ENCODE measurements at places on chromosomes 12 and 14. TPM values are rescaled to one million over a fixed set of nuclear protein-coding genes. Genes with fewer than 3 reads are reported as not detected.

The GDF3 gene
- total RNA-seq, result not detected

The MOK gene
- total RNA-seq, result 10.6 TPM

The OR4E2 gene
- not detected for total RNA-seq

The RNASE7 gene
- total RNA-seq, result not detected

The PROX2 gene
- total RNA-seq, result not detected

The MIPOL1 gene
- 24.9 TPM for total RNA-seq

The C14orf119 gene
- 31.3 TPM for total RNA-seq

The CCDC184 gene
- 0.13 TPM for total RNA-seq

DNA sequence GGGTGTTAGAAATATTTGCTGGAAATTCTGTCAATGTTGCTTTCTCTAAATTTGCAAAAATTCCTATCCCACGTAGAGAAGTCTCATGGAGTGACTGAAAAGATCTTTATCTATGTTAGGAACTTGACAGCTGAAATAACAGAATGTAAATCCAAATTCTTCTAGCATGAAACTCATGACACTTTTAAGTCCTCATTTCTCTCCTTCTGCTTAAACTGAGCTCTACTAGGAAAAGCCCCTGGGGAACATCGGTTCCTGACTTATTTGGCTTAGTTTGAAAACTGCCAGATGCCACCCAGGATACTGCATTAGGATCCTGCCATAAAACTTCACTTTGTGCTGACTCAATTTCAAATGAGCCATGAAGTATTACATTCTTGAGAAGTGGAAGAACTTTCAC is 426.0 kb downstream of the GALC start:
- no peak for ATAC-seq

GRCh38 chr12:78641837-78642423 is 222.6 kb upstream of the SYT1 start:
- no peak for ATAC-seq

DNA sequence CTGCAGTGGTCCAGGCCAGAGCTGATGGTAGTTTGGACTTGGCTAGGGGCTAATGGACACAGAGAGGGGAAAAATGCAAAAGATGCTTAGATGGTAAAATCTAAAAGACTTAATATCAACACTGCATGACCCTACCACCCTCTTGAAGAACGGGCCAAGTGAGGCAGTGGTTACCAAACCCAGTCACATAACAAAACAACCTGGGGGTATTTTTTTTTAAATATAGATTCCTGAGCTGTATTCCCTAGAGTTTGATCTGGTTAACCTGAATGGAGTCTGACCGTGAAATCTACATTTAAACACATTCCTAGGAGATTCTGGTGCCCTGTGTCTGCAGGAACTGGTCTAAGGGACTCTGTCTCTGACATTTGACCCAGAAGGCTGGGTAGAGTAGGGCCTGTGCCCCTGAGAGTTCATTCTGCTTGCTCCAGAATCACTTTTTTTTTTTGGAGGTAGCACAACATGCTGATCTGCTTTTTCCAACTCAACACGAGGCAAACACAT is 15.7 kb downstream of the ABHD4 start:
- no peak for ATAC-seq

DNA sequence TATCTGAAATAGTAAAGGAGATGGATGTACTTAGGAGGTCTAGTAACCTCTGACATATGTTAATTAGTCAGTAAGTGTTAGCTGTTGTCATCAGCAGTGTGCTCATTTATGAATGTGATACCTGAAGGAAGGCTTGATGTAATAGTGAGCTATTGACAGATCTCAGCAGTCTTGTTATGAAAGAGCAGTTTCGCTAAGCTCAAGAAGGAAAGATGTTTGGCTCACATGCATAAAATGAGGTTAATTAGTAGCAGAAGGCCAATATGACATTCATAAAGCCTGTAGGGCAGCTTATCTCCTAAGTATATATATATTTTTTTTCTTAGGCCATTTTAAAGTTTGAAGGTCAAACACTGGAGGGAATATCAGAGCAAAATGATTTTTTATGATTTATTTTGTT is 2.8 kb downstream of the FAM234B start:
- ATAC-seq, result no peak

DNA sequence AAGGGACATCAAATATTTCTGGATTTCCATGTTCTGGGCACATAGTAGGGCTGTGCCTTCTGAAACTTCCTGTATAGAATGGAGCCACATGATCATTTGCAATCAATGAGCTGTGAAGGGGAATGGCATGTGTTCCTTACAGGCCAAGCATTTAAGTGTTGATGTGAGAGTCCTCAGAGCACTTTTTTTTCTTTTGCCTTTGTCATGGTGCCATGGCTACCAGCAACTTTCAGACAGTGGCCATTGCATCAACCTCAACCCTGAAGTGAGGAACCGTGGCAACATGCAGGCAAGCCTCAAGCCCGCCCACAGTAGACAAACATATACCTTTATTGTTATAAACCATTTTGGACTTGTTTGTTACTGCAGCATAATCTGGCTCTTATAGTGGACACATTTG is 948.1 kb downstream of the NRXN3 start:
- no peak for ATAC-seq

GRCh38 chr14:101600336-101600890 is 39.1 kb downstream of the DIO3 start:
- ATAC-seq, result no peak

DNA sequence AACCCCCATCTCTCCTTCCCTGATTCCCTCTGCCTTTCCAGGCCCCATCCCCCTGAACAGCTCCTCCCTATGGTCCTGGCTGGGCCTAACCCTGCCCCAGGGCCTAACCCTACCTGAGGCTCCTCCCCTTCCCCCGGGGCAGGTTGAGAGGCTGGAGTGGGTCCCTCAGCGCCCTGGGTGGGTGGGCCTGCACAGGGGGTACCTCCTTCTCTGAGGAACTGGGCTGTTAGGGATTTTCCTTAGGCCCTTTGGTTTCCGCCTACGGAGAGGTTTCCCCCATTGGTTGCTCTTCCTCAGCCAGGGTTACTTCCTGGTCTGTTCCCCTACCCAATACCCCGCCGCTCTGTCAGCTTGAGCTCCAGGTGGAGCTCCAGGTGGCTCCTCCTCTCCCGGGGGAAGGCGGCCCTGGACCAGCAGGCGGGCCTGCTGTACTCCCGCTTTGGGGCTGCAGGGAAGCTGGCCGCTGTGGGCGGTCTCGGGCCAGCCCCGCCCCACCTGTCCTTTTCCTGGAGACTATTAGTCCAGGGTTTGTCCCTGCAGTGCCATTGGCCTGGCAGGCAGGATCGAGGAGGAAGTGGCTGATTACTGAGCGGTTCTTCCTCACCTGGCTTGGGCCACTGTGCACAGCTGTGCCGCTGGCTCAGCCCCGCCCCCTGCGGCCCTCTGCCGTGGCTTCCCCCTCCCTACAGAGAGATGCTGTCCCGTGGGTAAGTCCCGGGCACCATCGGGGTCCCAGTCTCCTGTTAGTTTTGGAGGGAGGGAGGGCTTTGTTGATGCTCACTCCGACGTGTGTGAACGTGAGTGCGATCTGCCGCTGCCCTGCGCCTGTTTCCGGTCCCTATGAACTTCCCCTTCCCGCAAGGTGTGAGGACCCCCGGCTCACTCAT is 2.5 kb downstream of the C12orf57 start:
- no peak for ATAC-seq

DNA sequence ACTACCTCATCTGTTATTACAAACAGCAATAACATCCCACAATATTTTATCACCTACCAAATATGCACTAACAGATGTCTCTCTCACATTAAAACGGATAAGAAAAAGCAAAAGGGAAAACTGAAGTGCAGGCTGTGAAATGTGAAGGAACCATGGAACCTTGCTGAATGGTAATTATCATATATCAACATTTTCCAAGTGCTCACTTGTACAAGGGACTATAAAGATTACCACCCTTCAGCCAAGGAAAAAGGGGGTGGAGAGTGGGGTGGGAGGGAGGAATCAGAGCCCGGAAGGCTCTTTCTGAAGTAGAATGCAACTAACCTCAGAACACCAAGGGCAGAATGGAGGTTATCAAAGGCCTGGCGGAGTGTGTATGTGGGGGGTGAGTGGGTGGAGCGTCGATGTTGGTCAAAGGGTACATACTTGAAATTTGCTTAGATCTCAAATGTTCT is 1.2 kb downstream of the SNX6 start:
- ATAC-seq, result no peak

DNA sequence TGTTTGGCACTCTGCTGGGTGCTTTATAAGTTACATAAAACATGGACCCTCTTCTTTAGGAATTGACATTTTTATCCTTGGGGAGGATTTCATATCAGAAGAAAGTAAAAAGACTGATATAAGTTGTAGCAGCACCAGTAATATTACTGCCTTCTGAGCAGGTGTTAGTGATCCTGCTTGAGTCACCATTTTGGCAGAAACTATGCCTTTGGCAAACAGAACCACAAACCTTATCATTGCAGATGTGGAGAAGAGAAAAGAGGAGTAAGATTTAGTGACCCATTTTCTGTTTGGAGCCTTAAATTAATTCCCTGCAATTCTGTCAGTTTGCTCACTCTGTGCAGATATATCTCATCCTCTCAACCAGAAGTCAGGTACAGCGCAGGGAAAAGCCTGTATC is 23.0 kb downstream of the ZNF410 start:
- ATAC-seq, result no peak

DNA sequence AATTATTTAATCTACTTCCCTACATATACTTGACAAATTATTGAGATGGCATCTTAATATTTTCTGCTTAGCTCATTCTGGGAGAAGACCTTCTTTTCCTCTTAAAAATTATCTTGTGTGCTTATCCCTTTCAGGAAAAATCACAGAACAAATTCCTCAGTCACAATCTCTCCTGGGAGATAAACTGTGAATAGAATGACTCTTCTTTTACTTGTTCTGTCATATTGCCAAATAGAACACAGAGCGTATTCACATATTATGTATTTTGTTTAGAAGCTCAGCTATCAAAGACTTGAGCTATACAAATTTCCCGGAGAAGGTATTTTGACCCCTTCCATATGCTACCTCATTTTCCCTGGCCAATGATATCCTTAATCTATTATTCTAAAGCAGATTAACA is 146.7 kb downstream of the TMEM117 start:
- ATAC-seq, result no peak

DNA sequence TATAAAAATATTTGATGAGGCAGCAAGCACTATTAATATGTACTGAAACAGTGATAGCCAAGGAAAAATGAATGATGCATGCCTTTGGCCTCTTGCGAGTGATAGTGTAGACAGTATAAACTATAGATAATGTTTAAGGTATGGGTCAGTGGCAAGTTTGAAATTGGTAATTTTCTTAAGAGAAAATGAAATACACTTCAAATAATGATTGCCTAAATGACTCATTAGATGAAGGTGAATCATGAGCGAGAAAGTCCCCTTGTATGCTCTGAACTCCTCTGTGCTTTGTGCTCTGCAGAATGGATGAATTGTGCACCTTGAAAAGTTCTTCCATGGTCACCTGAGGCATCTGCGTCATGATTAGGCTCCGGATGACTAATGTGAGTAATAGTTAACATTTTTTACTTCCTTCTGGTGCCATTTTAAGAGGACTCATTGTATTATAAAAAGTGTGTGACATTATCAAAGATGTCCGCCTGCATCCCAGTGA is 84.9 kb upstream of the RTL1 start:
- ATAC-seq, result no peak

DNA sequence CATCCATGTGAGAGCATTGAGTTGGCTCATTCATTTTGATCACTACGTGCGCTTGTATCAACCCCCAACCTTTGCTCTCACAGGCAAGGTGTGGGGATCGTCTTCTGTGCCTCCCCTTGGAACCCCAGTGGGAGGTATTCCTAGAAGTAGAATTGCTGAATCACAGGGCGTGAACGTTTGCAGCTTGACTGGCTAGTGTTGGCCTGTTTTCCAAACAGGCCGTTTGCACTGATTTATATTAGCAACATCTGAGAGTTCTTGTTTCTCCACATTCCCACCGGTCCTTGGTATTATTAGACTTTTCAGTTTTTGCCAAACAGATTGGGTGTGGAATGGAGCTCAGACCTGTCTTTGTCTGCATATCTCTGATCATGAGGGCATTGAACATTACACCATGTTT is 288.6 kb upstream of the PWP1 start:
- no peak for ATAC-seq

DNA sequence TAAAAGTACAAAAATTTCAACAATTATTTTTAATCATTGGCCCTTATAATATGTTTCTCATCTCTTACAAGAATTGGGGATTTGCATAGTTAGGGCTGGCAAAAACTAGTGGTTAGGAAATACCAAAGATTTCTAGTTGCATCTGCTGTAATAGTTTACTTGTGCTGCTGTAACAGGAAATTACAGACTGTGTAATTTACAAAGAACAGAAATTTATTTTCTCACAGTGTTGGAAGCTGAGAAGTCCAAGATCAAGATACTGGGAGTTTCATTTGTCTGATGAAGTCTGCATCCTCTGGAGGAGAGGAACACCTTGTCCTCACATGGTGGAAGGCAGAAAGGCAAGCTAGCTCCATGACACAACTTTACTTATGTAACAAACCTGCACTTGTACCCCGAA is 157.0 kb downstream of the FLRT2 start:
- ATAC-seq, result peak; percentile 70

GRCh38 chr14:20836668-20837338 is 34.2 kb upstream of the RNASE1 start:
- ATAC-seq, result no peak

- no peak for ATAC-seq
Measured at GRCh38 chr14:73339846-73340595, 102.7 kb downstream of the PAPLN start.

- no peak for ATAC-seq
Measured at GRCh38 chr12:82608706-82609105, 78.0 kb upstream of the TMTC2 start.

DNA sequence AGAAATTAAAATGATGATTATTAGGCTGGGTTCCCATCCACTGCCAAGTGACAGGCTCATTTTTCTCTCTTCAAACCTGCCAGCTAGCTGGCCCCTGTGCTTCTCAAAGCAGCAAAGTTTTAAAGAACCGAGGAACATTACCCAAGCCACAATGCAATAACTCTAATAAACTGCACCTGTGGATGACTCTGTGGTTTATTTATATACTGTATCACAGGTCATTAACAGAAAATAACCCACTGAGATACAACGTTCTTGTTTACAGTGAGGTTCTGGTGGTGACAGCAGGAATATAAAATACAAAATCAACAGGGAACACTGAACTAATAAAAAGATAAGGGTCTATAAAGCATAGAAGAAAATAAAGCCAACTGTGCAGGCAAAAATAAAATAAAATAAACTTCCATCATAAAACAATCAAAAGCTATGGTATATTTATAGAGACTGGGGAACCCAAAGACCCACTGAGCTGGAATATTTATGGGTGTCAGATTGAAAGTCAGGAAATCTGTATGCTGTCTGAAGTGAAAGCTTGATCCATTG is 472.9 kb downstream of the NOVA1 start:
- no peak for ATAC-seq

DNA sequence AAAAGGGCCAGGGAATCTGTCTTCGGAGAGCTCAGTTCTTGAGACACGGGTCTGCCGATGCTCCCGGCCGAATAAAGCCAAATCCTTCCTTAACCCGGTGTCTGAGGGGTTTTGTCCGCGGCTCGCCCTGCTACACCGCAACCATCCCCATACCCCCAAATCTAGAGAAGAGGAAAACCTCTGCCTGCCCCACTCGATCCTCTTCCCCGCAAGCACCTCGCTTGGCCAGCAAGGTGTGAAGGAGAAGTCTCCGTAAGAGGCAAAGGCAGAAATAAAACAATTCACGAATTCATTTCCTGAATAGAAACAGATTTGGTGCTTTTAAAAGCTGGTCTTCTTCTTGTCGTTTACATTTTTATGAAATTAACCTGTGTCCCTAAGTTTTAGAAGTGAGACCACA is 67.3 kb upstream of the GALNT9 start:
- no peak for ATAC-seq
